Tracheal epithelial cell (primary cell): ENCODE measurements at places on chromosomes 12 and 14. TPM values are rescaled to one million over a fixed set of nuclear protein-coding genes. Genes with fewer than 3 reads are reported as not detected.

Gene YBX3
- total RNA-seq: 136 and 147 TPM in 2 replicates

Gene SPIC
- not detected in 2 replicates for total RNA-seq

Gene IGF1
- not detected in 2 replicates for total RNA-seq

Gene RFX4
- not detected in 2 replicates for total RNA-seq

Gene CLEC4C
- not detected in 2 replicates for total RNA-seq

Gene LMNTD1
- total RNA-seq: not detected in 2 replicates

Gene C12orf54
- 3.4 TPM in 1 of 2 replicates, not detected in the other for total RNA-seq

Gene PLEKHG7
- total RNA-seq: 0.24 TPM in 1 of 2 replicates, not detected in the other

Gene ARHGEF25
- 1.9 and 2.2 TPM in 2 replicates for total RNA-seq

Gene TAS2R31
- total RNA-seq: 1.2 TPM in 1 of 2 replicates, not detected in the other

Gene HOXC11
- total RNA-seq: 0.24 TPM in 1 of 2 replicates, not detected in the other

Gene TMEM117
- 7.2 and 9.0 TPM in 2 replicates for total RNA-seq

Gene XPOT
- 117 and 187 TPM in 2 replicates for total RNA-seq

Gene GYS2
- not detected in 2 replicates for total RNA-seq

Gene CLMN
- 6.4 and 7.2 TPM in 2 replicates for total RNA-seq

Gene HOXC4
- total RNA-seq: under 0.01 TPM in 1 of 2 replicates, not detected in the other

Gene TRPV4
- total RNA-seq: 0.72 and 1.7 TPM in 2 replicates

Gene HOTAIR
- under 0.01 TPM in 2 replicates for total RNA-seq

Gene P2RX2
- total RNA-seq: not detected in 2 replicates

Gene P2RX7
- total RNA-seq: 0.43 and 0.72 TPM in 2 replicates

Gene MANSC1
- 0.24 and 2.6 TPM in 2 replicates for total RNA-seq

Gene CCDC184
- not detected in 2 replicates for total RNA-seq

Gene SERPINA9
- not detected in 2 replicates for total RNA-seq

Gene SLC10A1
- not detected in 2 replicates for total RNA-seq

Gene WNT1
- total RNA-seq: not detected in 2 replicates

Gene GCH1
- 7.5 and 12.5 TPM in 2 replicates for total RNA-seq

Gene AKAP6
- total RNA-seq: 2.7 and 2.8 TPM in 2 replicates

Gene RFLNA
- total RNA-seq: 12.0 TPM in 1 of 2 replicates, not detected in the other
